ENCODE measurements at places on chromosomes 1 and 21. TPM values are rescaled to one million over a fixed set of nuclear protein-coding genes. Genes with fewer than 3 reads are reported as not detected.

Gene THAP3
- 19.5 TPM for total RNA-seq

Gene FMO5
- total RNA-seq: 1.8 TPM

Gene RNF223
- not detected for total RNA-seq

Gene RGS13
- under 0.01 TPM for total RNA-seq

Gene TSSK3
- 1.1 TPM for total RNA-seq

Gene CR1
- total RNA-seq: not detected

Gene SPRR2E
- not detected for total RNA-seq

Gene RNU5D-1
- not detected for total RNA-seq

Gene CCDC181
- 0.37 TPM for total RNA-seq

Gene RGS4
- 25.8 TPM for total RNA-seq

Gene ZP4
- not detected for total RNA-seq

Gene KRTAP19-1
- not detected for total RNA-seq

Gene HSF2BP
- 0.73 TPM for total RNA-seq

Gene TNFRSF4
- not detected for total RNA-seq

Gene MAP3K21
- total RNA-seq: 3.7 TPM

Gene CLEC20A
- total RNA-seq: not detected

Gene ELF3
- total RNA-seq: not detected

Gene TEX38
- not detected for total RNA-seq

Gene HIPK1
- total RNA-seq: 11.4 TPM

Gene KIF26B
- total RNA-seq: under 0.01 TPM

Gene LORICRIN
- total RNA-seq: not detected

Gene NBPF11
- 3.7 TPM for total RNA-seq

Gene PAPPA2
- 2.2 TPM for total RNA-seq

Gene SPRR4
- not detected for total RNA-seq

Gene NUP210L
- under 0.01 TPM for total RNA-seq

Gene MATN1
- total RNA-seq: not detected

Gene FCN3
- total RNA-seq: not detected

Gene TARBP1
- total RNA-seq: 22.4 TPM

Gene PRR9
- total RNA-seq: not detected

Gene AKIRIN1
- 49.5 TPM for total RNA-seq

Gene CFAP74
- not detected for total RNA-seq

Gene PIK3CD
- total RNA-seq: 3.1 TPM

Gene TMOD4
- total RNA-seq: not detected

Gene ESPN
- not detected for total RNA-seq

All from subcutaneous preadipocyte (primary cell).